MCF 10A (cell line): ENCODE measurements at places on chromosomes 4 and X.

- peak; percentile 30 for DNase-seq
- H3K27me3 ChIP-seq, result no peaks in the 10 kb centered on the region
- H3K4me3 ChIP-seq, result no peak overlapping the region
- no peaks in the 10 kb centered on the region for H3K36me3 ChIP-seq
Measured at GRCh38 chrX:8647176-8647575, 84.8 kb downstream of the ANOS1 start.

GRCh38 chr4:27791640-27792039, 931.0 kb downstream of the STIM2 start:
- peaks cover 5% of the 10 kb centered on the region for H3K36me3 ChIP-seq
- H3K27ac ChIP-seq, result peak overlapping the region; percentile 8
- H3K27me3 ChIP-seq, result no peaks in the 10 kb centered on the region

- H3K4me3 ChIP-seq, result no peak overlapping the region
- no peak overlapping the region for H3K27ac ChIP-seq
- peaks cover 69% of the 10 kb centered on the region for H3K27me3 ChIP-seq
- DNase-seq, result peak; percentile 49
- no peaks in the 10 kb centered on the region for H3K36me3 ChIP-seq
- H3K4me1 ChIP-seq, result no peaks in the 10 kb centered on the region
Measured at GRCh38 chrX:51614353-51615012, 4.2 kb downstream of the CENPVL3 start.

GRCh38 chr4:139511320-139511719, 44.7 kb downstream of the SETD7 start:
- no peaks in the 10 kb centered on the region for H3K4me1 ChIP-seq
- no peak for DNase-seq
- H3K36me3 ChIP-seq, result peaks cover 86% of the 10 kb centered on the region
- no peaks in the 10 kb centered on the region for H3K27me3 ChIP-seq

DNA sequence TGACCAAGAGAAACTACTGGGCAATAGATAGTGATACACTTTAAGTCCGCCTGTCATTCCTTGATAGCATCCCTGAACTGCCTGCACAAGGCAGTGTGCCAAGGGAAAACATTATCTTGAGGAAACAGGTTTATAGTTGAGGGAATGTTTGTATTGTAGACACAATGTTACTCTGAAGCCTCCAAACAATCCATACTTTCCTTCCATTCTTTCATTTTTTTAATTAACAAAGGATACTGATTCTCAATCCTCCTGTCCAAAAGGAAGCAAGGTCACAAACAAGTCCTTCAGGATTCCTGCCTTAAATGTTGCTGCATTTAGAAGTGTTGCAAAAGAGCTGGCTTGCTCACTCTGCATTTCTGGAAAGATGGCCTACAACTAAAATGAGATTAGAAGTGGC, 61.7 kb upstream of the PRSS48 start:
- no peaks in the 10 kb centered on the region for H3K27me3 ChIP-seq
- H3K27ac ChIP-seq, result no peak overlapping the region
- no peak overlapping the region for H3K4me3 ChIP-seq
- peaks cover 13% of the 10 kb centered on the region for H3K4me1 ChIP-seq
- DNase-seq, result no peak
- H3K36me3 ChIP-seq, result peaks cover 6% of the 10 kb centered on the region

- H3K27ac ChIP-seq, result no peak overlapping the region
- no peaks in the 10 kb centered on the region for H3K36me3 ChIP-seq
- peak overlapping the region; percentile 37 for H3K4me3 ChIP-seq
- H3K27me3 ChIP-seq, result no peaks in the 10 kb centered on the region
Measured at GRCh38 chrX:137031517-137032340, 2.1 kb downstream of the GPR101 start.

- H3K4me1 ChIP-seq, result no peaks in the 10 kb centered on the region
- H3K27me3 ChIP-seq, result no peaks in the 10 kb centered on the region
- H3K4me3 ChIP-seq, result no peak overlapping the region
- no peak overlapping the region for H3K27ac ChIP-seq
Measured at GRCh38 chr4:108754327-108754726, 8.5 kb downstream of the ETNPPL start.
